ENCODE measurements at places on chromosomes 5 and 9. TPM values are rescaled to one million over a fixed set of nuclear protein-coding genes. Genes with fewer than 3 reads are reported as not detected.

TPM2 gene
- total RNA-seq, result 38.8 TPM

SLC36A2 gene
- not detected for total RNA-seq

PCA3 gene
- not detected for total RNA-seq

TMEM252 gene
- not detected for total RNA-seq

RPL7A gene
- total RNA-seq, result 1,813 TPM

SEMA6A gene
- not detected for total RNA-seq

SFXN1 gene
- 82.3 TPM for total RNA-seq

PGM5 gene
- not detected for total RNA-seq

ACTBL2 gene
- not detected for total RNA-seq

PPP3R2 gene
- total RNA-seq, result not detected

PRRX2 gene
- total RNA-seq, result not detected

NTRK2 gene
- 0.12 TPM for total RNA-seq

KIF4B gene
- not detected for total RNA-seq

HBEGF gene
- 0.47 TPM for total RNA-seq

KCNIP1 gene
- total RNA-seq, result not detected

FOXD4 gene
- total RNA-seq, result 0.32 TPM

LRRC19 gene
- not detected for total RNA-seq

Measured in CD4-positive, CD25-positive, alpha-beta regulatory T cell (primary cell).